Cardiac muscle cell (in vitro differentiated cells and primary cell): ENCODE measurements at places on chromosomes 2 and 18. TPM values are rescaled to one million over a fixed set of nuclear protein-coding genes. Genes with fewer than 3 reads are reported as not detected.

DNA sequence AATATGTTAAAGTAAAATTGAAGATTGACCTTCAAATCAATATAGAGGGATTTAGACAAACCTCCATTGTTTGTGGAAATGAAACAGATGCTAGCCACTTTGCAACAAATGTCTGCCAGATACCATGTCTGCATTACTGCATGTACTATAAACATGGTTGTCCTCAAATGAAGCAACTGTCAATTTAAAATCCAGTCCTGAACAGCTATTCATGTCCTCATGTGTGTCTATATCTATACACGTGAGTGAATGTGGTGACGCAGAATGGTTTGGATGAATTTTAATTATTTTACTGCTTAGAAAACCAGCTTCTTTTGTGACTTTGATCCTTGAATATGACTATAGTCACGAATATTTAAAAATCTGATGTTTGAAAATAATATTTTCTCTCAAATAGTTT lies 71.5 kb downstream of the NYAP2 start:
- H3K36me3 ChIP-seq = no peaks in the 10 kb centered on the region
- H3K4me3 ChIP-seq = no peak overlapping the region
- no peak overlapping the region for H3K27ac ChIP-seq
- no peaks in the 10 kb centered on the region for H3K4me1 ChIP-seq
- H3K27me3 ChIP-seq = no peaks in the 10 kb centered on the region

DNA sequence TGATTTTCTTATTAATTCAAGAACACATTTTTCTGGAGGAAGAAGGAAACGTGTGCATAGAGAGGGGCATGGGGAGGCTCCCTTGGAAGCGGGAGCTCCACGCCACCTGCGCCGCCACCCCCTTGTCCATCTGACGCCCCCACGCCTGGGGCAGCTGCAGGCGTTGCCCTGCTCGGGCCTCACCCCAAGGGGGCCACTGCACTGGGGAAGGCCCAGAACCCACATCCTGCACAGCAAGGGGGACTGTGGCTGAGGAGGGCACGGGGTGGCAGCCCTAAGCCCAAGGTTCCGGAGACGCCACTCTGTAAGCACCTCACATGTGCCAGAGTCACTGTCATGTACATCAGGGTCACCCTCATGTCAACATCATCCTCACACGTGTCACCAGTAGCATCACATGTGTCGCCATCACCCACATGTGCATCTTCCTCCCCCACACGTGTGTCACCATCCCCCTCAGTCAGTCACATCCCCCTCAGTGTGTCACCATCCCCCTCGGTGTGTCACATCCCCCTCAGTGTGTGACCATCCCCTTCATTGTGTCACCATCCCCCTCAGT lies 486.7 kb upstream of the SALL3 start:
- H3K27me3 ChIP-seq = no peaks in the 10 kb centered on the region
- no peaks in the 10 kb centered on the region for H3K4me1 ChIP-seq
- H3K27ac ChIP-seq = no peak overlapping the region
- no peak for DNase-seq
- H3K4me3 ChIP-seq = no peak overlapping the region
- no peaks in the 10 kb centered on the region for H3K36me3 ChIP-seq

- no peak overlapping the region for H3K4me3 ChIP-seq
- no peaks in the 10 kb centered on the region for H3K4me1 ChIP-seq
- no peaks in the 10 kb centered on the region for H3K27me3 ChIP-seq
- H3K36me3 ChIP-seq = no peaks in the 10 kb centered on the region
- no peak for DNase-seq
Observed at GRCh38 chr2:195912079-195912478, 156.6 kb downstream of the DNAH7 start.

DNA sequence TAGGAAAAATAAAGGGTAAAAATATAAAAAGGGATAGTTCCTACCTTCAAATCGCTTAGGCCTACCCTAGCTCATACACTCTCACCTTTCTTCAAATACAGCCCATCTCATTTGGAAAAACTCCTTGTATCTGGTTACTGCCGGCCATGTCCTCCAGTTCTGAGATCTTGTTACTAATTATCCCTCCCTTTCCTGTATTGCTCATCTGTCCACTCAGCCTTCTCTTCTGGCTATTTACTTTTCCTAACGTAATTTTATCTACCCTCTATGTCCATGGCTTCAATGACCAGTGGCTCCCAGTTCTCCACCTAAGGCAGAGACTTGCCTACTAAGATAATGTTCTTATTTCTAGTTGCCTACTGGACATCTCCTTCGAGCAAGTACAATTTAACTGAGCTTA lies 342.9 kb upstream of the ACVR2A start:
- H3K36me3 ChIP-seq = no peaks in the 10 kb centered on the region
- DNase-seq = no peak
- H3K27ac ChIP-seq = no peak overlapping the region
- no peaks in the 10 kb centered on the region for H3K27me3 ChIP-seq
- H3K4me1 ChIP-seq = no peaks in the 10 kb centered on the region
- no peak overlapping the region for H3K4me3 ChIP-seq

The ACADL gene
- 0.45 and 1.6 TPM in 2 replicates for total RNA-seq

The CD302 gene
- 0.07 and 0.42 TPM in 2 replicates for total RNA-seq

- no peak for DNase-seq
- H3K27ac ChIP-seq = no peak overlapping the region
- peaks cover 3% of the 10 kb centered on the region for H3K36me3 ChIP-seq
- peaks cover 23% of the 10 kb centered on the region for H3K4me1 ChIP-seq
- H3K27me3 ChIP-seq = no peaks in the 10 kb centered on the region
Observed at GRCh38 chr2:117979911-117980701, 33.8 kb downstream of the CCDC93 start.

DNA sequence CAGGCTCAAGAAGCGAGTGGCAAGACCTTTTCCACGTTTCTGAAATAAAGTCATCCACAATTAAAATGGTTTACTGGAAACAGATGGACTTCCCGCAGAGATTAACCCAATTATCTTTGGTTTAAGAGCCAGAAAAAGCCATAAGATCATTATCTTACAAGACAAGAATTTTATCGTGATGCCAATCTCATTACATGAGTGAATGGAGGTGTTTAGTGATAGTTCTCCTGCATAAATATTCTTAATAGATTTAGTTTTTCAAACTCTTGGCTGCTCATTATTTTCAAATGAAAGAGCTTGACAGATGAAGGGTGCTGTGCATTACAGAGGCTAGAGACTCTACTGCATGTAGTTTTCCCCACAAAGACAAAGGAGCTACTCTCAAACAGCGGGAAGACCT lies 1028.4 kb upstream of the PIK3C3 start:
- no peaks in the 10 kb centered on the region for H3K27me3 ChIP-seq
- no peak overlapping the region for H3K4me3 ChIP-seq
- H3K36me3 ChIP-seq = no peaks in the 10 kb centered on the region
- DNase-seq = no peak

The CPLX4 gene
- total RNA-seq = not detected in 2 replicates

DNA sequence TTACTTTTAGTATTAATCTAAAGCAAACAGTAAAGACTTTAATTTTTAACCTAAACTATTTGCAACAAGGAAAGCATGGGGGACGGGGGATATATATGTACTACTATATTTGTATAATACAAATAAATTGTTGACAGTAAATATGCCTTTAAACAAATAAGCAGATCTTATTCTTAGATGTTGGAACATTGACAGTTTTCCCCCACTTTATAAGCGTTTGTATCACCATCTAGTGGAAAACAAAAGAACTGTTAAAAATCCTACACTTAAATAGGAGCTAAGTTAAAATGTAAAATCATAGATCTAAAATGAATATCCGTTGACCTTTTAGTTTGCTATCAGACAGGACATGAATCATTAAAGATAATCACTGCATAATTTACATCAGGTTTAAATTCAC lies 50.0 kb downstream of the RBBP8 start:
- no peak overlapping the region for H3K27ac ChIP-seq
- no peak overlapping the region for H3K4me3 ChIP-seq
- H3K4me1 ChIP-seq = peaks cover 13% of the 10 kb centered on the region
- peaks cover 7% of the 10 kb centered on the region for H3K36me3 ChIP-seq

DNA sequence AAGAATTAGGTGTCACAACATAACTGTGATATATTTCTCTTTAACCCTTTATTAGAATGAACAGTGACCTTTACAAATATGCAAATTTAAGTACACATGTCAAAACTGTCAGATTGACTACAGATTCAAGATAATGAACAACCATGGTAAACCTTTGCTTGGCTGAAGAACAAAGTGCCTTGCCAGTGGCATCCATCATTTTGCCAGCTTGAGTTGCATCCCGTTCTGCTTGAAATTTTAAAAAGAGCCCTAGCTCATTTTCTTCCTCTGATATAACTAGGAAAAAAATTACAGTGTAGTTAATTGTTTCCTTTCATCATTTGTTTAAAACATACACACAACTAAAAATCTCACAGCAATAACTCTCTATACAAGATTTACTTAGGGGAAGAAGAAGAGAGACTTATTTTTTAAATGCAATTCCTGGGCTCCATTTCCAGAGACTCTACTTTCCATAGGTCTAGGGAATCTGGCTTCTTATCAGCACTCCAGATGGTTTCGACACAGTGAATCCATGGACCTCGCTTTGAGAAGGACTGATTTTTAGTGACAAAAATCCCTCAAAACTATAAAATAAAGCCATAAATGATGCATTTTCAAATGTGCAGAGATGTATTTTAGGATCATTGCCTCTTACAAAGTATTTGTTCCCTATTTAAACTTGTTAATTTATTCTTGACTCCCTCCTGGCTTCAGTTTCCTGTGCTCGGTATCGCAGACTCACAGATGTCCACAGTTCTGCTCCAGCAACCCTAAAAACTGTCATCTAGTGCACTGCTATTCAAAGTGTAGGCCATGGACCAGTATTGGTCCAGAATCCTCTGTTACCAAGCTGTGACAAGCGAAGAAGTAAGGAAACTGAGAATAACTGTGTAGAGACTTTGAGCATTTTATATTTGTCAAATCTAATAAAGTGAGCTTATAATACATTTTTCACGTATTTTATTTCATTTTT lies 50.1 kb downstream of the ICA1L start:
- no peak overlapping the region for H3K27ac ChIP-seq
- no peaks in the 10 kb centered on the region for H3K27me3 ChIP-seq
- no peak for DNase-seq
- no peaks in the 10 kb centered on the region for H3K36me3 ChIP-seq
- H3K4me1 ChIP-seq = no peaks in the 10 kb centered on the region

The DSG2 gene
- 27.6 and 45.3 TPM in 2 replicates for total RNA-seq

GRCh38 chr2:218799990-218800389 lies 18.0 kb downstream of the CYP27A1 start:
- H3K27ac ChIP-seq = peak overlapping the region; percentile 92
- no peaks in the 10 kb centered on the region for H3K36me3 ChIP-seq
- H3K27me3 ChIP-seq = no peaks in the 10 kb centered on the region
- peak; percentile 52 for DNase-seq

The PTPRN gene
- 0.36 and 1.2 TPM in 2 replicates for total RNA-seq

- no peaks in the 10 kb centered on the region for H3K27me3 ChIP-seq
- H3K4me1 ChIP-seq = no peaks in the 10 kb centered on the region
- no peak overlapping the region for H3K27ac ChIP-seq
- DNase-seq = peak; percentile 26
Observed at GRCh38 chr2:112869258-112869842, 32.8 kb upstream of the IL1B start.

GRCh38 chr2:73983322-73984202 lies 1.1 kb upstream of the TET3 start:
- peak overlapping the region; percentile 35 for H3K4me3 ChIP-seq
- peak; percentile 61 for DNase-seq
- H3K4me1 ChIP-seq = peaks cover 59% of the 10 kb centered on the region

The HMSD gene
- total RNA-seq = 0.14 TPM in 1 of 2 replicates, not detected in the other

DNA sequence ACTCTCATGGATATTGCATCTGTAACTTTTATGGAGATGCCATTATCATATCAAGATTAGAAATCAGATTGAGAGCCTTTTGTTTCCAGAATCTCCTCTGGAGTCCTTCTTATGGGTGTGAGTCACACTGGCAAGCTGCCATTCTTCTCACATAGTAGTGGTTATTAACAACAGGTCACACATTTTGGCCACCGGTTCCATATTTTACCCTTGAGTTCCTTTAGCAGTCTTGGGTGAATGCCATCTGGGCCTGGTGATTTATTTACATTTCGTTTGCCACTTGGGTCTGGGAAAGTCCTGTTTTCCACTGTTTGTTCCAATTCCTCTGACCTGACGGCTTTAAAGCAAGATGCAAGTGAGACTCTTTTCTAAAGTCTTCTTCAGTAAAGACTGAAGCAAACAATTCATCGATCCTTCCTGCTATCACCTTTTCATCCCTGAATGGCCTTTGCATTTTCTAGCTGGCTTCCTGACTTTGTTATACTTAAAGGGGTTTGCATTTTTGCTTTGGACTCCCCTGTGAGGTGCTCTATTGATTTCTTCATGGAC lies 80.5 kb upstream of the CAVIN2 start:
- H3K27me3 ChIP-seq = no peaks in the 10 kb centered on the region
- H3K4me1 ChIP-seq = no peaks in the 10 kb centered on the region
- no peak overlapping the region for H3K4me3 ChIP-seq
- peak; percentile 84 for DNase-seq

DNA sequence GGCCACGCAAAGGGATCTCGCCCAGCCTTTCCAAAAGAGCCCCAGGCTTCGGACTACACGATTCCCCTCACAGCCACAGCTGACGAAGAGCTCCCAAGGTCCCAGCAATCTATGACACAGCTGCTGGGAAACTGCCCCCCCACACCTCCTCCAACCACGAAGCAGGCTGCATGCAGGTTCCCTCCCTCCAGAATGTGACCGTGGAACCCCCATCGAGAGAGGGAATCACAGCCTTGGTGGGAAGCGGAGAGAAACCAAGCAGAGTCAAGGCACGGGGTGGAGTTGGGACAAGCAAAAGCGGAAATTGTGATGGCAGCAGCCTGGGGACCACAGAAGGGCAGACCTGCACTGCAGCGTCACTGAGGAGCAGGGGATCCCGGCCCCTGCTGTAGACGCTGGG lies 50.3 kb downstream of the KCNF1 start:
- DNase-seq = no peak
- H3K4me3 ChIP-seq = no peak overlapping the region
- no peaks in the 10 kb centered on the region for H3K27me3 ChIP-seq
- no peaks in the 10 kb centered on the region for H3K36me3 ChIP-seq
- no peak overlapping the region for H3K27ac ChIP-seq
- H3K4me1 ChIP-seq = no peaks in the 10 kb centered on the region

The NAT8 gene
- total RNA-seq = not detected in 2 replicates

The CCDC121 gene
- total RNA-seq = 4.2 and 6.1 TPM in 2 replicates

The LAMA1 gene
- 14.1 and 36.8 TPM in 2 replicates for total RNA-seq

The RAB31 gene
- 7.8 and 8.7 TPM in 2 replicates for total RNA-seq

DNA sequence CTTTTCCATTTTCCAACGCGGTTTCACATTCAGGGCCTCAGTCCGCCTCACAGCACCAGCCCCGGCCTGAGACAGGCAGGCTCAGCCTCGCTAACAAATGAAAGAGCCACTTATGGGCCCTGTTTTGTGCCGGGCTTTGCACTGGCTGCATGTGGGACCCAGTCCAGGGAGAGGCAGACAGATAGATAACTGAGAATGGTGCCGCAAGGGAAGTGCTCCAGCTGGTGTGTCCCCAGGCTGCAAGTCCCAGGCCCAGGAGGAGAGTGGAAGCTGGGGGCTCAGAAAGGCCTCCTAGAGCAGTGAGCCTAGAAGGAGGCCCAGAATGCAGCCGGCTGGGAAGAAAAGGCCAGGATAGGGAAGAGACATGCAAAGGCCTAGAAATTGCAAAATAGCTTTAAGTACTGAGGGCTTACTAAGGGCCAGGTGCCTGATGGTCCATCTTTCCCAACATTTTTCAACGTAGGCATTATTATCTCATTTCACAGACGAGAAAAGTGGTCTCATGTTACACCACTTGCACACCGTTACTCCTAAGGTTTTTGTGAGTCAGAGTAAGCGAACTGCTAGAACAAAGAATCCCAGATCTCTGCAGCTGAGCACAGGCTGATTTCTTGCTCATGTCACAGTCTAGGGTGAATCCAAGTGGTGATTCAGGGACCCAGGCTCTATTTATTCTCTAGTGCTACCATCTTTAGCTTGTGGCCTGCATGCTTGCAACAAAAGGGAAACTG lies 26.0 kb downstream of the ADRA2B start:
- DNase-seq = peak; percentile 12
- H3K27me3 ChIP-seq = no peaks in the 10 kb centered on the region
- H3K4me1 ChIP-seq = peaks cover 18% of the 10 kb centered on the region
- no peak overlapping the region for H3K4me3 ChIP-seq

The SCTR gene
- 0.07 and 0.09 TPM in 2 replicates for total RNA-seq
